Astrocyte of the hippocampus (primary cell): ENCODE measurements at places on chromosomes 12 and 14.
A peak's percentile ranks its signal among the peaks of the same experiment; 100 is the strongest.

- no peak for DNase-seq
Observed at GRCh38 chr14:84655014-84655413, 874.9 kb upstream of the FLRT2 start.

DNA sequence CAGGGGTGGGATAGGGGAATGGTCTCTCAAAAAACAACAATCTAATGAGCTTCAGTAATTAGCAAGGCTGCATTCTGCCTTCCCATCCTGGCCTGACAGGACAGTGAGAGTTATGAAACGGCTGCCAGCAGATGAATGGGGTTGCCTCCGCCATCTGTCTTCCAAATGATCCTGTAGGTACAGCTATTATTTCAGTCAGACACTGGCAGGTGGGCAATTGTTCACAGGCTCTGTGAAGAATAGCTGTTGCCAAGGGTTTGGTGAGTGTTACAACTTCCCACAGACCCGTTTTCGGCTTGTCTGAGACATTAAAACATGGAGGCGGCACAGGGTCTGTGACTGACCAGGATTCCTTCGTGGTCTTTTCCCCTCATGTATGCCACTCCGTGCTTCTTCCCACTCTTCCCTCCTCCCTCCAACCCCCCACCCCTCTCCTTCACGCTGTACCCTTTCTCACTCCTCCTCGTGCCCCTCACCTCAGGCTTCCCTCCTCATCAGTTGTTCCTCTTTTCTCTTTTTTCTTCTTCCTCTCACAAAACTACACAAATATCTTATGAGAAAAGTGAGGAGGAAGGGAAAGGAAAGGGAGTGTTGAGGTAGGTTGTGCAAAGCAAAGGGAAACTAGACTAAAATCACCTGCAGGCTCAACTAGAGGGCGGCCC lies 160.8 kb upstream of the GZMB start:
- no peak for DNase-seq

- DNase-seq, result no peak
Observed at GRCh38 chr12:72141381-72141780, 130.8 kb upstream of the TRHDE start.

DNA sequence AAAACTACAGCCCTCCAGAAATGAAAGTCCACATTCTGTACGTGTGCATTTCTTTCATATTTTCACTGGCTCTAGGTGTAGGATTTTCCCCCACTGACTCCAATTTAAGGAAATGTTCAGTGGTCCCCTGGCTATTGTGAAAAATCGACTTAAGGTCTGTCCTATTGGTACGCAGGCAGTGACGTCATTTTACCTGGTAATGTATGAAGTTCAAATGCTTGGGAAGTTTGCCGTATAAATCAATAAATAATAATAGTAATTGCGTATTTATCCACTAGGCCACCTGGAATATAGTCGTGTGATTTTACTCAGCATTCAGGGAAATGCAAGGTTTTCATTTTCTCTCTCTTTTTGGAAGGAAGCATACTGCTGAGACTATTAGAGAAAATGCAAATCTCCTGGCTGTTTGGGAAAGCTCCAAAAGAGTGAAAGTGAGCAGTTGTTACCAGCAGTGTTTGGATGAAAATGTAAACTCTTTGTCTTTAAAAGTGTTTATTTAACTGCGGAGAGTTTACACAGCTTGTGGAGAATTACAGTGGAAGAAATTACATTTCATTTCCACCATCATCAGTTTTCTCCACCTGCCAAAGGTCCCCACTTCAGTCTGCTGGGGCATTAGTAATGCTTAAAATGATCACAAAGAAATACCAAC lies 107.0 kb downstream of the EXOC5 start:
- no peak for DNase-seq

DNA sequence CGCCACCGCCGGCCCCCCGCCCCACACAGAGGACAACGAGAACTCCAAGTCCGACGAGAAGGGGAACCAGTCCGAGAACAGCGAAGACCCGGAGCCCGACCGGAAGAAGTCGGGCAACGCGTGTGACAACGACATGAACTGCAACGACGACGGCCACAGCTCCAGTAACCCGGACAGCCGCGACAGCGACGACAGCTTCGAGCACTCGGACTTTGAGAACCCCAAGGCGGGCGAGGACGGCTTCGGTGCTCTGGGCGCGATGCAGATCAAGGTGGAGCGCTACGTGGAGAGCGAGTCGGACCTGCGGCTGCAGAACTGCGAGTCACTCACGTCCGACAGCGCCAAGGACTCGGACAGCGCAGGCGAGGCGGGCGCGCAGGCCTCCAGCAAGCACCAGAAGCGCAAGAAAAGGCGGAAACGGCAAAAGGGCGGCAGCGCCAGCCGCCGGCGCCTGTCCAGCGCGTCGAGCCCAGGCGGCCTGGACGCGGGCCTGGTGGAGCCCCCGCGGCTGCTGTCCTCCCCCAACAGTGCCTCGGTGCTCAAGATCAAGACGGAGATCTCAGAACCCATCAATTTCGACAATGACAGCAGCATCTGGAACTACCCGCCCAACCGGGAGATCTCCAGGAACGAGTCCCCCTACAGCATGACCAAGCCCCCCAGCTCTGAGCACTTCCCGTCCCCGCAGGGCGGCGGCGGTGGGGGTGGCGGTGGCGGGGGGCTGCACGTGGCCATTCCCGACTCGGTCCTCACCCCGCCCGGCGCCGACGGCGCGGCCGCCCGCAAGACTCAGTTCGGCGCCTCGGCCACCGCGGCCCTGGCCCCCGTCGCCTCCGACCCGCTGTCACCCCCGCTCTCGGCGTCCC lies 150.9 kb downstream of the EGLN3 start:
- no peak for DNase-seq

GRCh38 chr14:81208489-81208888 lies 12.3 kb downstream of the GTF2A1 start:
- no peak for DNase-seq

- no peak for DNase-seq
Observed at GRCh38 chr12:103241184-103241583, 254.6 kb downstream of the C12orf42 start.

- no peak for DNase-seq
Observed at GRCh38 chr12:27865421-27865820, 85.4 kb upstream of the MANSC4 start.

DNA sequence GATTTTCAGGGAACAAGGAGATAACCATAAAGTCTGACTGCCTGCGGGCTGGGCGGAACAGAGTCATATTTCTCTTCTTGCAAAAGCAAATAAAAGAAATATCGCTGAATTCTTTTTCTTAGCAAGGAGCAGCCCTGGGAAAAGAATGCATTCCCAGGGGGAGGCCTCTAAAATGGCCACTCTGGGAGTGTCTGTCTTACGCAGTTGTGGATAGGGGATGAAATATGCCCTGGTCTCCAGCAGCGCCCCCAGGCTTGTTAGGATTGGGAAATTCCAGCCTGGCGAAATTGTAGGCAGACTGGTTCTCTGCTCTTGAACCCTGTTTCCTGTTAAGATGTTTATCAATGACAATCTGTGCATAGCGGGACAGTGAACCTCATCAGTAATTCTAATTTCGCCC lies 40.5 kb downstream of the PCNX1 start:
- DNase-seq, result no peak

DNA sequence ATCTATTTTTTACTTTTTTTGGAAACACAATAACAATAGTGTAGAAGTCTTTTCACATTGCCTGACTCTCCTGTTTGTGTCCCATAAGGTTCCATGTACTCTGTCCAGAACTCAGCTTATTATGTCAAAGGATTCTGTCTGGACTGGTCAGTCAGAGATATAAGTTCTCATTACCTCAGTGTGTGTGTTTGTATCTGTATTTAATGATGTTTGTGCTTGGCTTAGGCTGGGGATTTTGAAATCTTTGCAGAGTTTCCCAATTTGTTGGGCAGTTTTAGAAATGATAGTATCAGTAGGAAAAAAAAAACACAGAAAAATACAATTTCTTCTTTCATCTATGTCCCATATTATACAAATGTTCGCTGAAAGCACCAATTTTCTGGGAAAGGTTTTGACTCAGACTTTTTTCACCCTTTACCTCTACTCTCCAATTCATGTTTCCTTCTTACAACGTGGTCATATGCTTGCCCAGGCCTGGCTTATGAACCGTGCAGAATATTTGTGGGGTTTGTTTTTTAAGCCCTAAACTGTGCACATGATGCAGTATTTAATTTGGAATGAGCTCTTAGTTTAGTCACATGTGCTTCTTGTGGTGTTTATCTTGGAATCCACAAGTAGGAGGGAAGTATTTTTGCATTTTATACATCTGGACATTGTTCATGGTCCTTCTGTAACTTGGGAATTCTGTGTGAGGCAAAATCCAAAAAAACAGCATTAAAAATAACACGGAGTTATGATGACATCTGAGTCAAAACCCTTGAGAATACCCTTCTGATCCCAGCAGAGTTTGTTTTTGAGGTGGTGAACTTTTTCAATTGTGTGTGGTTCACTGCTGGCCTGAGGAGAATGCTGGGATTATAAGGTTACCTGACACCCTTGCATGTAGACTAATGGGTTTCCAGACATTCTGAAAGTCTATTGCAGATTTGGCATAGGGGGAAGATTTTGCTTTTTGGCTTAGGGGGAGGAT lies 121.2 kb downstream of the RAD51B start:
- DNase-seq, result peak; percentile 63

- no peak for DNase-seq
Observed at GRCh38 chr14:82757776-82758175, 1224.1 kb upstream of the SEL1L start.

GRCh38 chr14:101104485-101104884 lies 201.0 kb upstream of the RTL1 start:
- DNase-seq, result no peak

DNA sequence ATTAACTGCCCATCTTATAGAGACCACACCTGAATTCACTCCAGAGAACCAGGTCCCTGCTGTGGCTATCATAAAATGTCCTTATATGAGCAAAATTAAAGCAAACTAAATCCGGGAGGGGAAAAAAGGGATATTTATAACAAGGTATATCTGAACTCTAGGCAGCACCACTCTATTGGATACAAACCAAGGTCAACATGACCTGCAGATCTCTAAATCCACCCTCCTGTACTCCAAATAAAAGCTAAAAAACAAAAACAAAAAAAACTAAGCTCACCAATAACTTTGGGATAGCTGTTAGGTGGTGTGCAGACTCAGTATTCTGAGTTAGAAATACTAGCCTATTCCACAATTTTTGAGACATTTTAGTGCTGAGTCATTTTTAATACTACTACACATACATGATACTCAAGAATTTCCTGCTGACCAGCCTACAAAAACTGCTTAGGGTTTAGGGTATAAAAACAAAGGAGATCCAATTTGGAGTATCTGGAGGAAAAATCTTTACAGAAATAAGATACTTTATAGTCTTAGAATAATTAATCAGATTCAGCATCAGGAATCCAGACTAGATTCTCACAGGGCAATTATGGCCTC lies 46.6 kb upstream of the LTBP2 start:
- DNase-seq, result no peak

GRCh38 chr12:12333407-12334366 lies 16.4 kb downstream of the MANSC1 start:
- peak; percentile 65 for DNase-seq

- no peak for DNase-seq
Observed at GRCh38 chr12:84131076-84131475, 781.5 kb downstream of the SLC6A15 start.

DNA sequence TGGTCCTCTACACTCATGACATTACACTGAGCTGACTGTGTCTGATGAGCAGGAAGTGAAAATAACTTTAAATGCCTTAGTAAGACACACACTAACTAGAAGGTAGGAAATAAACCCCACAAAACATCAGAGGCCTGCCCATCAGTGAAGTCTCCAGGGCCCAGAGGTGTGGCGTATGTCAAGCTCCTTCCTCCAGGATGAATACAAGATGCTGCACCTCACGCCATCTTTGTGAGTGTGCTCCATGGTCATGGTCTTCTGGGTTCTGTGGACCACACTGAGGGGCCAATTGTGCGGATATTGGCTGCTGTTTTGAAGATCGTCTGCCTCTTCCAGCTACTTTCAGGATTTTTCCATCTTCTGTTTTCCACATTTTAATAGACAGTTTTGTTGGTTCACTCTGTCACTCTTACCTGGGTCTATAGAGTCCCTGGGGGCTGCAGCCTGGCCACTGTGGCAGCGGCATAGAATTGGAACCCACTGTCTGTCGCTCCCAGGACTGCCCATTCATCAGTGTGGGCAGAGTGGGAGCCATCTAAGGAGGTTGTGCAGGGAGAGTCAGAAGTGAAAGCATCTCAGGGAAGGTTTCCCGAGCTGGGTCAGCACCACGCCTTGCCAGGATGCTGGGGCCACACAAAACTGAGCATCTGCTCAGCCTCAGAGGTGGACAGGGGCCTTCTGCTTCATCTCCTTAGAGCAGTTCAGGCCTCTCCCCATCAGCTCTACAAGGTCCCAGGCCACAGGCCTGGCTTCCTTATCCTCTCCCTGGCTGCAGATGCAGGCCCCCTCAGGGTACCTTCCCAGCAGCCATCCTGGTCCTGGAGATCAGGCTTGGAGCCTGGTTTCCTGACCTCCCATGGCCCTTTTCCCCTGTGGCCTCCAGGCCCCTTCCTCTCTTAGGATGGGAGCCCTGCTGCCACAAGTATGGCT lies 57.5 kb upstream of the C14orf180 start:
- DNase-seq, result no peak

DNA sequence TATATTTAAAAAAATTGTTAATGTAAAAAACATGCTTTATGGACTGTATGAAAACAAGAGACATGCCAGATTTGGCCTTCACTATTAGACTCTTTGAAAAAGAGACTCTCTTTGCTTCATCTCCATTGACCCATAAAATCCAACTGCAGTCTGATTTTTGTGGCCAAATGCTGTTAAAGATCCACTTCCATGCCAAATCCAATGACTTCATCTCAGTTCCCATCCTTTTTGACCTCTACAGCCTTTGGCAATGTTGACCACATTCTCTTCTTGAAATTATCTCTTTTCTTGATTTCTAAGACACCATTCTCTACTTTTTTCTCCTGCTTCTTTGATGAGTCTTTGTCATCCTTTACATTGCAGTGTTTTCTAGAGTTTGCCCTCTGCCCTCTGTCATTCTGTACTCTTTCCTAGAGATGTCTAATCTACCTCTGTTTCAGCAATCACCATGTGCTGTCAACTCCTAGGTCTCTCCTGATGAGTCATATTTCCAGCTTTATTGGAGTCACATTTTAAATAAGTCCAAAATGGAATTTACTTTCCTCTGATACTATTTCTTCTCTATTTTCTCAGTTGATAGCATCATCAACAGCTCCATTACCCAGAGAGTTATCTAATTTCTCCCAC lies 2.4 kb downstream of the TMPRSS12 start:
- DNase-seq, result no peak

GRCh38 chr14:47921133-47921532 lies 245.7 kb upstream of the MDGA2 start:
- no peak for DNase-seq
